ENCODE measurements at places on chromosomes 4 and X.

GRCh38 chrX:142002471-142002870, 98.8 kb downstream of the MAGEC1 start:
- DNase-seq, result no peak

DNA sequence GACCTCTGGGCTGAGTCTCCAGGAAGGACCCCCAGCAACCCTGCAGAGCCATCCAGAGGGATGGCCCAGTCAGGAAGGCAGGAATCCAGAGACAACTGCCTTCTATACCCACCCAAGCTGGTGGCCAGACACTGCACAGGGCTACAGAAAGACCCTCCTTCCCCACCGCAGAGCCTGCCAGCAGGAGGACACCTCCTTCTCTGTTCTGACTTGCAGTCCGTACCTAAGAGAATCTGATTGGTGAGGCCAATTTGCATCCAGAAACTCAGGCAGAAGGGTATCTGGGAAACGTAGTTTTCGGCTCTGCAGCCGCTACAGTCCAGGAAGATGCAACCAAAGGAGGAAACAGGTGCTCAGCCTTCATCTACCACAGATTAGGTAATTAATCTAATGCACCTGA, 155.4 kb upstream of the FRG1 start:
- no peak for DNase-seq

- DNase-seq, result no peak
Observed at GRCh38 chrX:72492499-72492898, 80.1 kb downstream of the HDAC8 start.

DNA sequence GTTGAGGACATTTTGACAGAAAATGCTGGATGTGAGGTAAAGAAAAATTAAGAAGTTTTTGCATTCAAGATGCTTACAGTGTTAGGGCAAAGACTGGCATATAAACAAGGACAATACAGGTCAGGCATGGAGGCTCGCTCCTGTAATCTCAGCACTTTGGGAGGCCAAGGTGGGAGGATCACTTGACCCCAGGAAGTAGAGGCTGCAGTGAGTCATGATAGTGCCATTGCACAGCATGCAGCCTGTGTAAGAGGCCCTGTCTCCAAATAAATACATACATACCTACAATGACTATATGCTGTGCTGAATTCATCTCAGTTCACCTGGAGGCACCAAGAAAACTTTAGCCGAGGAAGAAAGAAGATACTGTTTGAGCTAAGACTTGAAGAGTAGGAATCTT, 2.3 kb downstream of the MAGT1 start:
- no peak for DNase-seq

GRCh38 chrX:101385026-101385684, 836 bp downstream of the BTK start:
- no peak for DNase-seq

DNA sequence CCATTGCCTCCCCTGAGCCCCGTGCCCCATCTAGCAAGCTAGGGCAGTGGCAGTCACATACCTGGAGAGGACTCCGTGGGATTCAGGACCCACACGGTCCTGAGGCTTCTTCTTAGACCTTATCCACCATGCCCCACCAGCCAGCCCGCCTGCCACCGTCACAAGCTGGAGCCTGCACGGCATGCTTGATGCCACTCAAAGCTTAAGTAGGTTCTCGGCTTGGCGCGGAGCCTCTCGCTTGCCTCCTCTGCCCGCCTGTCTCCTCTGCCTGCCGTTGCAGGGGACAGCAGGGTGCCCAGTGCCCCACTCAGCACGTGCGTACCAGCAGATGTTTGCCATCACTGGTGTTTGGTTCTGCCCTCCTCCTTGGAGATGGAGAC, 14.1 kb downstream of the PSAPL1 start:
- no peak for DNase-seq

- no peak for DNase-seq
Observed at GRCh38 chrX:81957900-81958545, 756.1 kb downstream of the SH3BGRL start.

DNA sequence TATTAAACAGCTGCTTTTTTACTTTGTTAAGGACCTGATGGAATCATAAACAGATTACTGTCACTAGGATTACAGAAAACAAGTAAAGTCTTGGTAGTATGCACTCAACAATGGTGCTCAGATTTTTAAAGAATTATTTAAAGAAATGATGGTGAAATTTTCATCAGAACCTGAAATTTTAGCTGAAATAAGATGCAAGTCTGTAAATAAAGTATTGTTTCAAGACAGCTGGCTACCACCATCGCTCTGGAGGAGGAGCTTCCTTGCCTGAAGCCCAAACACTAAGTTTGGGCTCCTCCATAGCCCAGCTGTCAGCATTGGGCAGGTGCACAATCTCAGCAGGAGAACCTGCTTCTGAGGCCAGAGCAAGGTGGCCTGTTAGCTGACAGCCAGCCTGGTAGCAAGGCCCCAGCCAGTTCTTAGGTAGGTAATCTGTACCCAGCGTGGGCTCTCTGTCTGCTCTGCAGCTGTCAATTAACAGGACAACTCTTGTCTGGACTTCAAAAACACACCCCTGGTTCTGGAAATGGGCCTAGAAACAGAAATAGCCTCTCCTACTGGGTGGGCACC, 4.6 kb downstream of the GAB1 start:
- DNase-seq, result no peak

- DNase-seq, result no peak
Observed at GRCh38 chr4:107444-108429, 16.6 kb upstream of the ZNF718 start.

- no peak for DNase-seq
Observed at GRCh38 chr4:71713611-71714203, 70.2 kb downstream of the GC start.

GRCh38 chr4:24595659-24596058, 11.3 kb upstream of the DHX15 start:
- DNase-seq, result no peak

DNA sequence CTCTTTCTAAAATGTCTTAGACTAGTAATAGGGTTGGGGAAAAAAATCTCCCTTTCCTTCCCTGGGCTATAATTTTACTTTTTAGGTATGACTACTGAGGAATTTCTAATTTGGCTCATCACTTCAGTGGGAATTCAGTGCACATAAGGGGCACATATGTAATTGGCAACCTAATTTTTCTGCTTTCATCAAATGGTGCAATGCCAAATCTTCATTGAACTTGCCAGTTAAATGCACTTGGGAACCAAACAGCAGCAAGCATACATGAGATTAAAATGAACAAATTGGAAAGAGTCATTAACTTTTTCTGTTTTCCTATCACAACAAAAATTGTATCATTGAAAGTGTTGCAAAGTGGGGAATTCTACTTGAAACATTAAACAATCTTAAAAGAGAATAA, 2.9 kb upstream of the CCSER1 start:
- DNase-seq, result no peak

- no peak for DNase-seq
Observed at GRCh38 chr4:146329050-146329716, 114.8 kb downstream of the REELD1 start.

GRCh38 chrX:102744307-102744706, 23.8 kb downstream of the GPRASP3 start:
- no peak for DNase-seq

Data from esophagus squamous epithelium (tissue), 5 donors.